GM03348 (cell line): ENCODE measurements at places on chromosomes 16 and 17.

DNA sequence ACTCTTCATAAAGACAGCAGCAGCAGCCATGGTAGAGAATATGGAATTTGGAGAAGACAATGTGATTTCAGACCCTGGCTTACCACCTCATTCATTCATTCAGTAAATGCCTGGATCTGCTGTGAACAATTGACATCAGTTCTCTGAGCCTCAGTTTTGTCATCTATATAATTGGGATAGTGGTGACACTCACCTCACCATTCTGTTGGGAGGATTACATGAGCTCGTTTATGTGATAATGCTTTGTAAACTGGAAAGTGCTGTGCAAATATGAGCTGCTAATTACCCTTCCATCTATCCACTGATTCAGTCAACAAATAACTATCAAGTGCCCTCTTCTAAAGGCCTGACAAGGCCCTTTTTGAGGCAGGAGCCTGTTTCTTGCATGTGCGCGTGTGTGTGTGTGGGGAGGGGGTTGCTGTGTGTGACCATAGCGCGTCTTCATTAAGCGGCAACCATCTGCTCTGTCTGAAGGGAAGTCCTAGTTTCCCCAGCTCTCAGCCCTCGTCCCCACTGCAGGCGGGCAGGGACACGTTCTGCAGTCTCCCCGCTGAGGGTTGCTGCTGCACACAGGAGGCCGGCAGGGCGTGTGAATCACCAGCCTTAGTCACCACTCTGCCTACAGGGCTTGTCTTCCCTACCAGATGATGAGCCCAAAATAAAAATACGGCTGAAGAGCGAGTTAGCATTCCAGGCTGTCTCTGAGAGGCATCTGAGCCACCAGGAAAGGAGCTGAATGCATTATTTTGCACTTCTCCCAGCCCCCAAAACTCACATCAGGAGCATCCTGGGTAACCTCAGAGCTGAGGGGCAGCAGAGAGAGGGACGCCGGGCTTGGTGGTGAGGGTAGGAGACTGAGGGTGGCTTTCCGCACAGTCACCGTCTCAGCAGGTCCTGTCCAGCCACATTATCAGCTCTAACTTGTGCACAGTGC is 19.9 kb downstream of the ARL4D start:
- DNase-seq = peak; percentile 91

GRCh38 chr16:9082422-9082821 is 9.0 kb upstream of the HAPSTR1 start:
- no peak for DNase-seq

DNA sequence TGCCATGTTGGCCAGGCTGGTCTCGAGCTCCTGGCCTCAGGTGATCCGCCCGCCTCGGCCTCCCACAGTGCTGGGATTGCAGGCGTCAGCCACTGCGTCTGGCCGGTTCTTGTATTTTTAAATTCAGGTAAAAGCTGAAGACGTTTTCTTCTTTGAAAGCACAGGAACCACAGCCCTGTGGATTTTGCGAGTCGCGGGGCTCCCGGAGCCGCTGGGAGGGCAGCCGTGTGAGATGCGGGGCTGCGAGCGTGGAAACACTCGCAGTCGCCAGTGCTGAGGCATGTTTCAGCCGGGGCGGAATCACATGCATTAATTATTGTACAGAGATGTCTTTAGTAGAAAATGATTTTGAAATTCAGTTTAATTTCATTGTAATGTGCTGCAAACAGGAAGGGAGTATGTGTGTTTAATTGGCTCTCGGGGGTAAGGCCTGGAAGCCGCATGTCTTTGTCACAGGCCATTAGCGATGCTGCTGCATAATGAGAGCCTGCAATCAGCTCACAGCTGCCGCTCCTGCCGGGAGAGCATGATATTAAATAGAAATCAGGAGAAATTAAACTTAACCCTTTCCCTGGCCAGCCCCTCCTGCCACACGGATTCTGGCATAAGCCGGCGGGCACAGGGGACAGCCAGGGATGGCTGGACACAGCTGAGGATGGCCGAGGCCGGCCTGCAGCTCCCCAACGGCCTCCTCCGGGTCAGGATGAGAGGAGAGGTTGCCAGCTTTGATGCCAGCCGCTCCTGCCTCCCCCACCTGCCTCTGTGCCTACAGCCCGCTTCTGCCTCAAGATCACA is 35.4 kb upstream of the CDH15 start:
- DNase-seq = no peak

DNA sequence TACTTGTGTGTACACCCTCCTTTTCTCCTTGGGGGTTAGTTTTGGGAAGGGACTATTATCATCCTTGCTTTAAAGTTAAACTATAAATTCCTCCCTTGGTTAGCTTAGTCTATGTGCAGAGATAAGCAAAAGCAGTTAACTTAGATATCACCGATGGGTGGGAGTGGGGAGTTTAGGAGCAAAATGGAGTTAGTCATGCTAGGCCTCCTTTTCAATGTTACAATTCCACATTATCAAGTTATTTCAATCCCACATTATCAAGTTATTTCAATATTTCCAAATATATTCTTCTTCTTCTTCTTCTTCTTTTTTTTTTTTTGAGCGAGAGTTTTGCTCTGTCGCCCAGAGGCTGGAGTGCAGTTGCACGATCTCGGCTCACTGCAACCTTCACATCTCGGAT is 1.7 kb upstream of the BCAS3 start:
- no peak for DNase-seq

DNA sequence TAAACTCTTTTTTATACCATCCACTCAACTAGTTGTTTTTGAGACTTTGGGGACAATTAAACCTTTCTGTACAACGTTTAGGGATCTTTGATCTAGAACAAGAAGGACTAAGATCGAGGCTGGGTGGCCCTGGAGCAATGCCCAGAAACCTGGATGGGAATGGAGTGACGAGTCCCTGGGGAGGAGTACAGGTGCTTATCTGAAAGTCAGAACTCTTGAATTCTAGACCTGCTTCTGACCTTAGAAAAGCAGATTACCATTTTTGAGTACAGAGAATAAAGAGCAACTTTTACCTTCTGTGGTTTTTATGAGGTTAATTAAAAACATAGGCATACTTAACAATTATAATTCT is 17.8 kb downstream of the UBE2Z start:
- DNase-seq = no peak

DNA sequence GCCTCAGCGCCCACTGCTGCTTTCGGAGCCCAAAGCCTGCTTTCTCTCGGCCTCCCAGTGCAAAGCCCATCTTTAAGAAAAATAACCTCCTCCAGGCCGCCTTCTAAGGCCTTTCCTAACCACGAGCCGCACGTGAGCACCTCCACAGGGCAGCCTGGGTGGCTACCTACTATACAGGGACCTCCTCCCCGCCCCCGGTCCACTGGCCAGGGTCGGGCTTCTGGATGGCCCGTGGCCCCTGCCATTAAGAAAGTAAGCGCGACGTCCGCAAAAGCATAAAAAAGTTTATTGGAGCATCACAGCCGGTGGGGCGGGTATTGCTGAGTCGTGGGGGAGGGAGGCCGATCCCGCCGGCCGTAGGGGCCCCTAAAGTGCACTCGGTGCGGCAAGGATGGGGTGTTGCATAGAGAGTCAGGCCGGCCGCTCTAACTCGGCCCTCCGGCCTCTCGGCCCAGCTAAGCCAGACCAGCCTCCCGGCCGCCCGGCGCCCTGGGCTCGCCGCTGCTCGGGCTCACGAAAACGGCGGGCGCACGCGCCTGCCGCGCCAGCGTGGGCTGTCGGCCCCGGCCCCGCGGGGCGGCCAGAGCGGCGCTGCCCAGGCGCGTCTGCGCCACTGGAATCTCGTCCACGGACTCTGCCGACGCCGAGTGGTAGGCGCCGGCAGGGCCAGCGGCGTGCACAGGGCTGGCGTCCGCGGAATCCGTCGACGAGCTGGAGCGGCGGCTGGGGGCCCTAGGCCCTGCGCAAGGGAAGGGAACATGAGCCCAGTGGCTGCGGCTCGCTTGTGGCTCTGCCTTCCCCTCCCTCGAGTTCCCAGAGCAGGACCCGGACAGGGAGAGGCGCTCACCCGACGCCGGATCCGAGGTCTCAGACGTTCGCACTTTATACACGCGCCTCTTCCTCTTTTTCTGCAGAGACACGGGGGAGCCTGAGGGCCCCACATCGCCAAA is 1.1 kb upstream of the TPPP3 start:
- no peak for DNase-seq
